Glutamatergic neuron (in vitro differentiated cells): ENCODE measurements at places on chromosomes 1 and 21.

DNA sequence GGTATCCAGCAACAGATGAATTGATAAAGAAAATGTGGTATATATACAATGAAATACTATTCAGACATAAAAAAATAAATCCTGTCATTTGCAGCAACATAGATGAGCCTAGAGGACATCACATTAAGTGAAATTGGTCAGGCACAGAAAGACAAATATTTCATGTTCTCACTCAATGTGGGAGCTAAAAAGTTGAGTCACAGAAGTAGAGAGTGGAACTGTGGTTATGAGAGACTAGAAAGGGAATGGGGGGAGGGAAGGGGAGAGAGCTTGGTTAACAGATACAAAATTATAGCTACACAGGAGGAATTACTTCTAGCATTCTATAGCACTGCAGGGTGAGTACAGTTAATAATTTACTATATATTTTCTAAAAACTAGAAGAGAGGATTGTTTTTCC is 37.1 kb upstream of the SERPINC1 start:
- DNase-seq: no peak

DNA sequence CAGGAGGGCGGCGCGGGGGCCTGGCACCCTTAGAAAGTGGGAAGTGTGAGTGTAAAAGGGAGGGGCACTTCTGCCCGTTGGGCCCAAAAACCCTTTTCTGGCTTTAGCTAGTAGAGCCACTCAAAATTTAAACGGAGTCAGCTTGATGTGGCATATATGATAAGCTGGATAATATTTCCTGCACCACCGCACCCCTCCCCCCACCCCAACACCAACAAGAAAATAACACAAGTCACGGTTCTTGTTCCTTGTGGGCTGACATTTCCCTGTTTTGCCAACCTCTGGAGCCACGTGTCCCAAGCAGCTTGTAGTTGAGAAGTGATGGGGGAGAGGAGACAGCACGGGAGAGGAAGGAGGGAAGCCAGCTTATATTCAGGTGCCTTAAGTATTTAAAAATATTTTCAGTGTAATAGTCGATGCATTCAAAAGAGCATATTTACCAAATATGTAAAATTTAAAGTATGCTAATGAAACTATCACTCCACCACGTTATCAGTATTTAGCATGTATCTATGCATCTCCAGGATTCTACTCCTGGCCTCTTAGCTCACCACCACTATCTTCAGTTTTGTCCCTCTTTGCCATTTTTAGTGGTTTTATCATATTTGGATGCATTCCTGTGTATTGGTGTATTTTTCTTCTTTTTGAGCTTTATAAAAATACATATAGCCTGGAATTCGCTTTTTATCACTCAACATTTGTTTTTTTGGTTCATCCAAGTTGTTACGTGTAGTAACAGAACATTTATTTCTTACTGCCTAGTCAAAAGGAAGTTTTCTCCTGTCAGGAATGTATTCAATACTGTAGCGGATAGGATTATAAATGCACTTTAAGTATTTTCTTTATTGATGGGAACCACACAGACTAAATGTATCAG is 773 bp upstream of the DDX59 start:
- peak; percentile 21 for DNase-seq

- peak; percentile 37 for DNase-seq
These were observed 83.3 kb downstream of the CDC42BPA start for GRCh38 chr1:227234998-227235405.

DNA sequence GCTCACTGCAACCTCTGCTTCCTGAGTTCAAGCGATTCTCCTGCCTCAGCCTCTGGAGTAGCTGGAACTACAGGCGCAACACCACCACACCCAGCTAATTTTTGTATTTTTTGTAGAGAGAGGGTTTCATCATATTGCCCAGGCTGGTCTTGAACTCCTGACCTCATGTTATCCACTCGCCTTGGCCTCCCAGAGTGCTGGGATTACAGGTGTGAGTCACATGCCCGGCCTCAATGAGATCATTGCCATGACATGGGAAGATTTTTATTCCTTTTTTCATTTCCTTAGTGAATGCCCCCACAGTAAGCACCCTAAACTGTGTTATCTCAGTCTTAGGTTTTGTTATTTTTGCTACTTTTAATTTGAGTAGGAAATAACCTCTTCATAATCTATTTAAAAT is 977.9 kb downstream of the BRINP3 start:
- DNase-seq: no peak
